Breast epithelium (tissue), 4 donors: ENCODE measurements at places on chromosomes 16 and 17.

DNA sequence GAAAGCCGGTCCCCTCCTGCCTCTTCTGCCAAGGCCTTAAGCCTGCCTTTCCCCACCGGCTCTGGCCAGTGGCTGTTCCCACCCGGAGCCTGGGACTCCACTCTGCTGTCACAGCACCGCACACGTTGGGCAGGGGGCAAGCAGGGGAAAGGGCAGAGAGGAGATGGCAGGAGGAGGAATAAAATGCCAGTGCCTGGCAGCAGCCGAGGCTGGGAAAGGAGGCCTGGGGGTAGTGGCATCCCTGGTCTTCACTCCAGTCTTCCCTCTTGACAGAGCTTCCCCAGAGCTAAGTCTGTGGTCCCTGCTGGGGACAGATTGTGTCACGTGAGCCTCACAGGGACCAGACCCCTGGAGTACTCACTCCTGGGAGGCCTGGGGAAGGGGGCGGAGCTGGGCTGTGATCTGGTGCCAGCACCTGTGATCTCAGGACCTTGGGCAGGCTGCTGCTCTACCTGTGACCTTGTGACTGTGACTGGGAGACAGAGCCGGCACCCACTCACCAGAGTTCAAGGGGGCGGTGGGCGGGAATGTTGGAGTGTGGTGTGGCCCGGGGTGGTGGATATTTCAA is 97.2 kb upstream of the GSE1 start:
- no peak for DNase-seq

GRCh38 chr17:27353461-27354050 is 59.6 kb downstream of the WSB1 start:
- peak; percentile 91 for DNase-seq

GRCh38 chr17:8324132-8324531 is 14.1 kb downstream of the ARHGEF15 start:
- DNase-seq = no peak

- peak; percentile 67 for DNase-seq
Measured at GRCh38 chr17:54900457-54901229, at the start of gene TOM1L1. Gene TOM1L1 (plus strand): TSS chr17:54900852. CDS start chr17:54900866, 14 bp downstream.

- DNase-seq = no peak
Measured at GRCh38 chr16:1772908-1773702, at the start of gene MRPS34. Gene MRPS34 (minus strand): TSS chr16:1773134. CDS start chr16:1773119, 15 bp downstream.

DNA sequence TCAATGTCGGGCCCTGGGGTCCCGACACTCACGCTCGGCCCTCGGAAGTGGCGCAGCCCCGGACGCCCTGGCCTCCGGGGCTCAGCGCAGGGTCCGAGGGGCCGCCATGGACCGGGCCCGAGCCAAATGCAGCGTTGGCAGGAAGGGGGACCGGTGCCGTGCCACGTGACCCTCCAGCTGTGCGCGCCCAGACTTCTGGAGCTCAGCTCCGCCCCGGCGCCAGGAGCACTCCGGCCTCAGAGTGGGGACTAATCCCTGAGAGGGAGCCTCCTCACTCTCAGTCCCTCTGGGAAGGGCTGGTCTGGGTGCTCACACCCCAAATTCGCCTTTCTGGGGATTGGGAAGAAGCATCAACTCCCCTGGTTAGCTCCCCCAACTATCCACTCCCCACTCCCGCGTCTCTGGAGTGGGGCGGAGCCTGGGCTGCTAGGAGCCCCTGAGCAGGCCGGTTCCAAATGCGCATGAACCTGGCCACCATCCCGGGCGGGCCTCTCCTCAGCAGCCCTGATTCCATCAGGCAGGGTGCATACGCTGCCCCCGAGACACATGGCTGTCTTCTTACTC is at the start of gene B3GNT9:
TSS of gene B3GNT9 (minus strand) at position 166 of the 564 bp plus-strand sequence. CDS start 513 bp downstream, outside the sequence.
- DNase-seq = no peak

DNA sequence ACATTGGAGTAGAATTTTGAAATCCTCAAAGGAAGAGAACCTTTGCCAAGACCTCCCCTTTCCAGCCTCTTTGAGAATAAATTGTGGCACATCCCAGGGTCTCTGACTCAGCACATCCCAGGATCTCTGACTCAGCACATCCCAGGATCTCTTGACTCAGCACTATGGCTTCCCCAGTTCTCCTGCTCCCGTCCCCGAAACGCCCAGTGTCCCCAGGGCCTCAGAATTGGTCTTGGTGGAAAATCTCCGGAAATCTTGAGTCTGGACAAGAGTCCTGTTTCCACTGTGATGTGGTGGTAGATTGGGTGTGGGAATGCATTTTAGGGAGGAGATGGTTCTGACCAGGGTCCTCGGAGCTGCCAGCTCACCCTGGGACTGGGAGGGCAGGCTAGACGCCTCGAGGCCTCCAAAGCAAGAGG is 19.2 kb downstream of the PLXDC1 start:
- no peak for DNase-seq

GRCh38 chr17:69088643-69089200 is 28.0 kb upstream of the ABCA9 start:
- DNase-seq = no peak

- no peak for DNase-seq
Measured at GRCh38 chr17:35726127-35726952, 5.1 kb upstream of the RASL10B start.

- no peak for DNase-seq
Measured at GRCh38 chr17:70775679-70776078, 606.3 kb downstream of the KCNJ2 start.

GRCh38 chr17:71441098-71441497 is 679.7 kb upstream of the SOX9 start:
- no peak for DNase-seq

DNA sequence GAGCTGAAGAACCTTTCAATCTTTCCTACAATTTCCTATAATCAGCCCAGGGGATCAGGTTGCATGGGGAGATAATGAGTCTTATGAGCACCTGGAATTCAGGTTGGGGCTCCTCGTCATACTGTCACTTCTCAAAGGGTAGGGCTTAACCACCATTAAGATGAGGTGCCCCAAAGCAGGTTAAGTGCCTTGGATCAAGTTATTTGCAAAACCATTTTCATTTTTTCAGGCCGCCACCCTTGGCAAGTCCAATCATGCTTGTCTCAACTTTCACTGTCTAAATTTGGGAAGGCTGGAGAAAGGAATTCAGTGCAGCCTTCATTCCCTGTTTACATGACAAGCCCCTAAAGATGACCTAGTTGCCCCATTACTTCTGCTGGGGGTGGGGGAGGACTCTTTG is 44.9 kb upstream of the TANGO6 start:
- no peak for DNase-seq

GRCh38 chr16:53369921-53370320 is 64.3 kb upstream of the RBL2 start:
- DNase-seq = no peak

DNA sequence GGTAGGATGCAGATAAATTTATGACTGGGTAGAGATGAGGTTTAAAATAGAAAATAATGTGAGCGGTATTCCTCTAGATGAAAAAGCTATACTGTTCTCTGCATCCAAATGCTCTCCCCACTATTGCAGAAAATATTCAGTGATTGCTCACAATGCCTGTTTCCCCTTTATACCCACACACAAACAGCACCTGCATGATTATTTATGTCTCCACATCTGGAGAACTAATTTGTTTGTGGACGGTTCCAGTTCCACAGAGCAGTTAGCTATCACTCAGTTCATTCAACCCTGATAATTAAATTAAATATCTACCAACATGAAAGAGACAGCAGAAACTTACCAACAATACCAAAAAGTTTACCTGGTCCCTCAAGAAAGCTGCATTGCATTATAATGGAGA is 800.0 kb downstream of the CDH11 start:
- no peak for DNase-seq

DNA sequence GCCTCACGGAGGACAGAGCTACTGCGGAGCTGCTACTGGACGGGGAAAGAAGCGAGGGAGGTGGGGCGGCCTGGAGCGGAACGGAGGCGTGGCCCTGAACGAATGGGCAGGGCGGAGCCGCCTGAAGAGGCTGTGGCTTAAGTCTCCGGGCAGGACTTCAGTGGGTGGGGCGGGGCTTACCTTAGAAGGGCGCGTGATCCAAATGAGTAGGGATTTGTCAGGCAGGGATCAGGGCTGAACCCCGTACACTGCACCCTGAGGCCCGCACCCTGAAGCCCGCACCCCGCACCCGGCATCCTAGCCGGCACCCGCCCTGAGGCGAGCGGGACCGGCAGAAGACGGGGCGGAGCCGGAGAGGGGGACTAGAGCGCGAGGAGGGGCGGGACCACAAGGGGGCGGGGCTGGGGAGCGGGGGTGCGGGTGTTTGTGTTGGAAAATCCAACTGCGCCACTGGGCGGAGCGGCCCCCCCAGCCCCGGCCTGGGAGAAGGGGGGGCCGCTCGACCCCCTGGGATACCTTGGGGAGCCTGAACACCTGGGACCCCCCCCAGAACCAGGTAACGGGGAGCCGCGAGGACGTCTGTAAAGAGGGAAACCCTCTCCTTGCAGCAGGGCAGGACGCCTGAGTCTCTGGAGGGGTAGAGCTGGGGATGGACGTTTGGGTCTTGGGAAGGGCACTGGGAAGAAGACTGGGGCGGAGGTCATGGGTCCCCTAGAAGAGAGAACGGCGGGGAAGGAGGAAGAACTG is at the start of gene KDM6B:
TSS of gene KDM6B (plus strand) at position 423 of the 747 bp plus-strand sequence. CDS start 11,338 bp downstream, outside the sequence.
- DNase-seq = peak; percentile 93

- no peak for DNase-seq
Measured at GRCh38 chr17:17062866-17063265, 20.6 kb downstream of the MPRIP start.

DNA sequence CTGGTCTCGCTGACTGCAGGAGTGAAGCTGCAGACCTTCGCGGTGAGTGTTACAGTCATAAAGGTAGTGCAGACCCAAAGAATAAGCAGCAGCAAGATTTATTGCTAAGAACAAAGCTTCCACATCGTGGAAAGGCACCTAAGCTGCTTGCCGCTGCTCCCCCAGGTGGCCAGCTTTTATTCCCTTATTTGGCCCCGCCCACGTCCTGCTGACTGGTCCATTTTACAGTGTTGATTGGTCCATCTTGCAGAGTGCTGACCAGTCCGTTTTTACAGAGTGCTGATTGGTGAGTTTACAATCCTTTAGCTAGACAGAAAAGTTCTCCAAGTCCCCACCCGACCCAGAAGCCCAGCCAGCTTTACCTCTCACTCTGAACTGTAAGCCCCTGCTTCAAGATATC is 227.8 kb downstream of the ABCC12 start:
- DNase-seq = no peak

DNA sequence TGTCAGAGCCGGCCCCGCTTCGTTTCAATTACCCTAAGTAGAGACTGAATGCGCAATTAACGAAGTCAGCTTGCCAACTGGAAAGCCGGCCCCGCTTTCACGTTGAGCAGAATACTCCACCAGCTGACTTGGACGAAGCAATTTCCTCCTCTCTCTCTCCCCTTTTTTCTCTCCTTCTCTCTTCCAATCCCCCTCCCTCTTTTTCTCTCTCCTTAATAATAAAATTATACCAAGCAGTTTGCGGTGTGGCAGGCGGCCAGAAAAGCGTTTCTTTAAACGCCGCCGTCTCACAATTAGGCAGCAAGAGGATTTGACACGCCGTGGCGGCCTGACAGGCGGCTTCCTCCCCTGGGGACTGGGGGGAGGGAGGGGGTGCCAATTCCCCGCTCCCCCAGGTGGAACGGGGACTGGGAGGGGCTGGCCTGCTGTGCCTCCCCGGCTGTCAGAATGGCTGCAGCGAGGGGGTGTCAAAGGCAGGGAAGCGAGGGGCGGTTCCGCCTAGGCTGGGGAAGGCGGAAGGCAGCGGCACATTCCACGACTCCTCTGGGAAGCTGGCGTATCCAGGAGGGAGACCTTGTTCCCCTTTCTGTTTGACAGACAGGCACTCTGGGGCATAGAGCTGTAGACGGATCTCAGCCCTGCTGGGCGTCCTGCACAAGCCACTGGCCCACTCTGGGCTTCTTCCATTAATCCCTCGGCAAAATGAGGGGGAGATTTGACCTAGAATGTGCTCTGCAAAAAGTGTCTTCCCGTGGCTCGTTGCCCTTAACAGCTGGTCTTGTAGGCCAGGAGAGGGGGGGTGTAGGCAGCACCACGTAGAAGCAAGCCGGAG is 52.7 kb downstream of the SREBF1 start:
- DNase-seq = no peak

GRCh38 chr17:58120195-58120822 is 27.9 kb upstream of the OR4D1 start:
- DNase-seq = no peak

GRCh38 chr16:25633549-25633948 is 58.2 kb upstream of the HS3ST4 start:
- DNase-seq = no peak

DNA sequence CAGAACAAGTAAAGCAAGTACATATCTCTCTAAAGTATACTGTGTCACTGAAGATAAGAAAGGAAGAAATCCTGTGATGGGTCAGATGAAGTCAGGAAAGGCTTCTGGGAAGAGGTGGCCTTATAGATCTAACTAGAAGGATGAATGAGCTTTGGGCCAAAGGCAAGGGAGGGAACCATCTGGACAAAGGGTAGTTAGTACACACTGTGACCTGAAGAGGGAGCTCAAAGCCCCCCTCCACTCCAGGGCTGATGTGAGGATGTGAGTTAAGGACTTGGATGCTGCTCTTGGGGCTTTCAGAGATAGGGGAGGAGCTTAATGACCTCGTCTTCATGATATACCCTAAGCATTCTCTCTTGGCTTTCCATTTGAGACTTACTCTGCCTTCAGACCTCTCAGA is 185.3 kb upstream of the CACNG3 start:
- DNase-seq = no peak

DNA sequence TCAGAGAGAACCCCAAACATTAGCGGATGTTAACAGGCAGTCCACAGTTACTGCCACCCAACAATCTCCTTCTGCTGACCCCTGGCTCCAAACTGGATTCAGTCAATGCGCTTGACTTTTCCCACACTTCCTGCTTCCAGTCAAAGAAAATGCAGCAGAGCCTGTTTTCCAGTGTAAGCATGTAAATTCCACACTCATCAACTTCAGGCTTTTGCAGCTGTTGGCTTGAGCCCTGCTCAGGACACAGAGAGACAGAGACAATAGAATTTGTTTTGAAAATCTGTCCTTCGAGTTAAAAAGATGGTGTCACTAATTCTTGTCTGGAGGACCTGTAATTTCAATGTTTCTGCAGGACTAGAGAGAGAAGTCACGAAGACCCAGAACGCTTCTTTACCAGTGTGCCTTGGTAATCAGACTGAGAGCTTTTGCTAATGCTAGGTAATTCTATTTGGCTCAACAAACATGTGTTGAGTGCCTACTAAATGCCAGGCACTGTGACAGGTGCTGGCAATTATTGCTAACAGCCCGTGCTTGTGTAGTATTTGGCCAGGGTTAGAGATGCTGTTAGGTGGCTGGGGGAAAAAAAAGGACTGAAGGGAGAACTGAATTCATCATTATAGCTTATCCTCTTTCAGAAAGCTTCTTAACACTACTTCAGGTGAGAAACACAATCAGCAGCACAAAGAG is 32.5 kb downstream of the HOXB1 start:
- no peak for DNase-seq

- no peak for DNase-seq
Measured at GRCh38 chr17:81831563-81831956, 1.5 kb downstream of the MCRIP1 start.

- DNase-seq = no peak
Measured at GRCh38 chr17:71237903-71238538, 882.8 kb upstream of the SOX9 start.

DNA sequence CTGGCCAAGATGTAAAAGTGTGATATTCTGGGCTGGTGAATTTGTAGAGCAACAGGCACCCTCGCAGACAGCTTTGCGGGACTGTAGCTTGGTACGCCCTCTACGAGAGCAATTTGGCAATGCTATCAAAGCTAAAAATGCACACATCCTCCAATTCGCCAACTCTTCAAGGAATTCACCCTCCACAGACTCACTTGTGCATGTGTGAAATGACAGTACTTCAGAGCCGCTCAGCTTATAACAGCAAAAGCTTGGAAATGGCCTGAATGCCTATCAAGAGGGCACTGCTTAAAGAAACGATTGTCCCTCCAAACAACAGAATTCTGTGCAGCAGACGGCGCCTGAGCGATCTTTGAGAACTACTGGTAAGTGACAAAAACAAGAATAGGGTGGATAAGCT is 130.8 kb downstream of the SDK2 start:
- no peak for DNase-seq

GRCh38 chr17:5513628-5514027 is 27.3 kb downstream of the MIS12 start:
- no peak for DNase-seq
